ENCODE measurements at places on chromosomes 3 and 15. TPM values are rescaled to one million over a fixed set of nuclear protein-coding genes. Genes with fewer than 3 reads are reported as not detected.

Gene TBCCD1
- 30.2 TPM for total RNA-seq

Gene ISLR
- total RNA-seq = 61.2 TPM

Gene SLC6A20
- total RNA-seq = 6.2 TPM

Gene GOLGA6L22
- not detected for total RNA-seq

Gene GOLGA8S
- total RNA-seq = 0.82 TPM

Gene ADAMTS9
- 77.6 TPM for total RNA-seq

Gene CFAP92
- total RNA-seq = 1.3 TPM

Gene BTBD1
- 112 TPM for total RNA-seq

Gene TUSC7
- not detected for total RNA-seq

Gene BTD
- total RNA-seq = 58.3 TPM

Gene SPATA12
- not detected for total RNA-seq

Gene KCNMB3
- total RNA-seq = 4.9 TPM

Gene CD96
- total RNA-seq = 1.3 TPM

Gene SPINT1
- total RNA-seq = 27.4 TPM

Gene ARIH2
- 109 TPM for total RNA-seq

Gene VGLL3
- 20.8 TPM for total RNA-seq
